Uterus (tissue), 4 donors: ENCODE measurements at places on chromosomes 2 and 18. TPM values are rescaled to one million over a fixed set of nuclear protein-coding genes. Genes with fewer than 3 reads are reported as not detected.

DNA sequence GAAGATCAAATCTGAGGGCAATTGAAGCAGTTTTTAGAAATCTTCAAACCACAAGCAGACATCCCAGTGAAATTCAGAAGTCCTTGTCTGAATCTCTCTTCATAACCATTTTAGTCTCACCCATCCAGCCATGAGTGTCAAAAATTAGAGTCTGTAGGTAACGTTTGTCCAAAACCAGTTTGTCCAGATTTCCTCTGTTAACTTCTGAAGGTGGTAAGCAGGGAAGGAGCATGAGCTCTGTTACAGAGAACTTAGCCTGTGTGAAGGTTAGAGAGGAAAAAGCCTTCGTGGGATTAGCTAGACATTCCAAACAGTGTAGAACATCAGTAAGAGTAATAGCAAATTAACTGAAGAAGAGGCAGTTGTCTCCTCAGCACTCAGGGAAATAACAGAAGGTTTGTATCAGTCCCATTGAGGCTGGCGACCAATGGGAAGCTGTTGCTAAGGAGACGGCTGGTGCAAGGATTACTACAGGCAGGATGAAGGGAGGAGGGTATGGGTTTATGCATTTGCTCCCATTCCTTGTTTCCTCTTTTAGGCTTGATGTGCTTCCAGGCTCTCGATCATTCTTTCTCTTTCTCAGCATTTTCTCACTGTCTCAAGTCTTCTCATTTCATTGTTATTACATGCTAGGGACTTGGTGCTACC, 8.7 kb upstream of the GPR155 start:
- DNase-seq: no peak

- DNase-seq: no peak
Measured at GRCh38 chr2:190452433-190452832, 44.3 kb downstream of the MFSD6 start.

Gene KCNIP3
- total RNA-seq: 5.1 TPM

DNA sequence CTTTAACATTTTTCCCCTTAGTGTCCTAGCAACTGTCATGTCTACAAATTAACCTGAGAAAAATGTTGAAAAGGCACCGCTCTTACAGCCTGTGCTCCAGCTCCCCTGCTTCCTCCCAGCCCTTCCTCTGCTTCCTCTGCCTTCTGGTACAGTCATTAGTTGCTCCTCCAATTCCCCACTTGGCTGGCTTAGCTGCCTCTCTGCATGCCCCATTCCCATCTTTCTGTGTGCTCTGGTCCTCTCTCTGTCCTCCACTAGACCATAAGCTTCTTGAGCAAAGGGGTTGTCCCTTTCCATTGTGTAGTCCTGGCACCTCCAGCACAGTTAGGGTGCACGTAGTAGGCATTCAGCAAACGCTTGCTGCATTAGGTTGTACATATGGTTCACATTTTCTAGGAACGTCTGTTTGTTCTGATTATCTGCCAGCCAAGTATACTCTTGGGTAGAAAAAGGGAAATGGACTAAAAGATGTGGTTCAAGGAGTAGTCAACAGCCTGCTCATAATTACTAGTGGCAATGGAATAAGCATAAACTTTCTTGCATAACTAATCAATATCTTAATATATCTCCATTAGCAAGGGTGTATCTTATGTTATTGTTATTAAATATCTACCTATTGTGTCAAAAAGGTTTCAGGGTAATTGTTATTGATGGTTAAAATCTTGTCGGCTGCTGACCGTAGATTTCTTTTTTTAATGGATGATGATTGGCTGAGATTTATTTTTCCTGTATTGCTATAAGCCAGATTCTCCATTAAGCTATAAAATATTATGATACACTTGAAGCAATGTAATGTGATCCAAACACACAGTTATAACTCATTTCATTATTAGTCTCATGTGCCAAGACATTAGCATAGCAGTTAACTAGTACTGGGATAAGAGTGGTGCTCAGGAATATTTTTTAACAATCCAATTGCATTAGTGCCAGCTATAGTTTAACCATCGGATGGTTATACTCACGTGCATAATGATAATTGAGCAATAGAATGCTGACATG, 340.1 kb downstream of the SLC4A3 start:
- no peak for DNase-seq

GRCh38 chr2:218149848-218150440, 16.8 kb downstream of the CXCR1 start:
- no peak for DNase-seq

Gene WDR12
- total RNA-seq: 2.9 TPM

Gene GRB14
- total RNA-seq: not detected

Gene IFIH1
- 31.4 TPM for total RNA-seq

Gene DNAH6
- total RNA-seq: 1.0 TPM

Gene DNAJC5G
- 0.77 TPM for total RNA-seq

DNA sequence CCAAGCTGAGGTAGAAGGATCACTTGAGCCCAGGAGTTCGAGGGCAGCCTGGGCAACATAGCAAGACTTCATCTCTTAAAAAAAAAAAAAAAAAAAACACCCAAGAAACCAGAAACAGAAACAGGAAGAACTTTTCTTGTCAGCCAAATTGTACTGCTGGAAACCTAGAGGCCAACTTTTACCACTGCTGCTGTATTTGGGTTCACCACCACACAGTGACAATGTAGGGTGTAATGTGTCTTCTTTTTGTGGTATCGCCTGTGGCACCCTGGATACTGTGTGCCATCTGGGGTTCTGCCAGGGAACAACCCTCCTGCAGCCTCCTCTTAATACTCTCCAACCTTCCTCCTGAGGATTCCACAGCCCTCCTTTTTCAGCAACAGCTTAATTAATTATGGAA, 72.6 kb downstream of the STK39 start:
- DNase-seq: no peak

Gene ADAM23
- 1.2 TPM for total RNA-seq

GRCh38 chr18:58161659-58162058, 117.6 kb downstream of the NEDD4L start:
- DNase-seq: no peak

Gene PKDCC
- total RNA-seq: 36.9 TPM

DNA sequence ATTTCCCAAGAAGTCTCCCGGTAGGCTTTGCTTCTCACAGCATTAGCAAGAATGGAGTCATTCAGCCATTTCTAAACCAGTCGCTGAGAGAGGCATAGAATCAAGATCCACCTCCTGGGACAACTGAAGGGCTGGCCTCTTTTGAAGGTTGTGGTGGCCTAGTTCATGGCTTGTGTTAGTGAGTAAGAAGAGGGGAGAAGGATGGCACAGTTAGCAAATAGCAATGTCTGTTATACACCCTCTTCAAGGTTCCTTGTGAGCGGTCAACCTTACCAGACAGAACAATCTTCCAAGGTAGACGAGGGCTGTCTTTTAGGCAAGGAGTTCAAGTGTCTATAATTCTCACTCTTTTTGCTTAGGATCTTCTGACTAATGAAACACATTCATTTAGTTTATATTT, 35.4 kb upstream of the DNAH7 start:
- no peak for DNase-seq
